ENCODE measurements at places on chromosomes 12 and 14. TPM values are rescaled to one million over a fixed set of nuclear protein-coding genes. Genes with fewer than 3 reads are reported as not detected.

- H3K27me3 ChIP-seq: no peaks in the 10 kb centered on the region
- no peak overlapping the region for H3K4me3 ChIP-seq
- H3K27ac ChIP-seq: no peak overlapping the region
- no peak for DNase-seq
Measured at GRCh38 chr12:38350342-38351174, 34.0 kb downstream of the ALG10B start.

- H3K4me3 ChIP-seq: no peak overlapping the region
- no peaks in the 10 kb centered on the region for H3K4me1 ChIP-seq
- H3K27me3 ChIP-seq: no peaks in the 10 kb centered on the region
- no peak overlapping the region for H3K27ac ChIP-seq
Measured at GRCh38 chr12:29612912-29613311, 115.4 kb upstream of the OVCH1 start.

DNA sequence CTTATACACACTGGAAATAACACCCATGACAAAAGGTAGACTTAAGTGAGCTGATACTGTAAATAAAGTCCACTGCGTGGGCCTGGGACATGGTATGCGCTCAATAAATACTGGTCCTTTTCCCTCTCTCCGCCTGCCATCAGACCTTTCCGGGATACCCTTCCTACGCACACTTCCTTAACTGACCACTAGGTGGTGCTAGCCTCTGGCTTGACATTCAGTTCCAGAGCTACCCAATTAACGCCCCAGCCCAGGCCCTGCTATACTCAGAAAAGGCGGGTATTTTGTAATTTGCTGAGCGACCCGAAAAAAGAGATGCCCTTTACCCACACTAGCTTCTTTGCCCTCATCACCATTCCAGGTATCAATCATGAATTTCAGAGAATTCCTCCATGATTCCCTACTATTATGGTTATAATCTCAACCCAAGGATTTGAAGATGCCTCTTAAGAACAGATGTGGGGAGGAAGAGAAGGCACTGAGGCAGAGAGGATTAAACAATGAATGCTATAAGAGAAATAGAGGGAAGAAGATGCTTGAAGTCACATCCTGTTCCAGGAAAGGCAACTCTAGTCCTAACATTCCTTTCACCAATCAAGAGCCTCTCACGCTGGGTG is 3.9 kb upstream of the LRP1 start:
- no peak overlapping the region for H3K4me3 ChIP-seq
- H3K4me1 ChIP-seq: peaks cover 15% of the 10 kb centered on the region
- H3K36me3 ChIP-seq: no peaks in the 10 kb centered on the region
- no peaks in the 10 kb centered on the region for H3K27me3 ChIP-seq

- no peaks in the 10 kb centered on the region for H3K4me1 ChIP-seq
- no peak overlapping the region for H3K4me3 ChIP-seq
- no peak overlapping the region for H3K27ac ChIP-seq
Measured at GRCh38 chr14:71452987-71453386, 479.2 kb upstream of the RGS6 start.

- no peaks in the 10 kb centered on the region for H3K36me3 ChIP-seq
- no peak for DNase-seq
- no peaks in the 10 kb centered on the region for H3K4me1 ChIP-seq
- no peak overlapping the region for H3K27ac ChIP-seq
- H3K4me3 ChIP-seq: no peak overlapping the region
Measured at GRCh38 chr12:27971121-27971489, 1.4 kb downstream of the PTHLH start.

DNA sequence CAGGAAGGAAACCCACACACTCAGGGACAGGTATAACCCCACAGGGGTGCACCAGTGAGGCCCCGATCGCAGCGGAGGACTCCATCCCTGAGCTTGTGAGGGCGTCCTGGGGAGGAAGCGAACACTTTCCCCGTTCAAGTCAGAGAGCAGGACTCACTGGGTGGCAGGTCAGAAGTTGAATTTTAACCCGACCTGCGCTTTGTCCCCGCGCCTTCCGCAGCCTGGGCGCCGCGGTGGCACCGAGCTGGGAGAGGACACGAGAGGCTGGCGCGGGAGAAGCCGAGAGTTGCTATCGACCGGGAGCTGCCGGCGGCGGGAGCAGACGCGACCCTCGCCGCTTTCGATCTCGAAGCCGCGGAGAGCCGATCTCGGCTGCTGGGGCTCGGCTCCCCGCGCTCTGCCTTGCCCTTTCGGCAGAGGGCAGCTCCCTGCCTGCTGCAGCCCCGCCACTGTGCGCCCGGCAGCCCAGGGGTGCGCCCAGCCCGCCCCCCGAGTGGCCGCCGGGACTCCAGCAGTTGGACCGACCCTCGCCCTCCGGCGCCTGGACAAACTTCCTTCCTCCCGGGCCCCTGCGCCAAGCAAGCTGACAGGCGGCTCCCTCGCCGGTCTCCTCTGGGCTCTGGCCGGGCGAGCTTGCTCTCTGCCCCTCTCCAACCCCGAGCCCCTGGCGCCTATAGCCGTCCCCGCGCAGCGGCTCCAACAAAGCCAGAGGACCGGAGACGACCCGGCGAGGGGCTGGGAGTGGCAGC is 918 bp downstream of the LIN7A start:
- H3K36me3 ChIP-seq: no peaks in the 10 kb centered on the region
- no peak overlapping the region for H3K27ac ChIP-seq
- no peaks in the 10 kb centered on the region for H3K27me3 ChIP-seq
- H3K4me3 ChIP-seq: no peak overlapping the region
- DNase-seq: no peak

The PTPRQ gene
- not detected for total RNA-seq

The KRT72 gene
- total RNA-seq: not detected

DNA sequence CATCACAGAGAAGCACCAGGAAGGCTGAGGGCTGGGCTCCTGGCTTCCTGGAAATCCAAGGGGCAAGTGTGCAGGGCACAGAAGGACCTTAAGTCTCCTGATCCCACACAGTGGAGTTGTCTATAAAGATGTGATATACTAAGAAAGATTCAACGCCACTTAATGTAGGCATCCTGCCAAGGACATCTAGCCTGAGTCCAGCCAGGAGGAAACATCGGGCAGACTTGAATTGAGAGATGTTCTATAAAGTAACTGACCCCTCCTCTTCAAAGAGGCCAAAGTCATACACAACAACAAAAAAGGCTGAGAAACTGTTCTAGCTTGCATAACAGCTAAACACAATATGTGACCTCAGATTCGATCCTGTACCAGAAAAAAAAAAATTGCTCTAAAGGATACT is 299.5 kb upstream of the NOS1 start:
- H3K4me1 ChIP-seq: no peaks in the 10 kb centered on the region
- no peak overlapping the region for H3K27ac ChIP-seq
- DNase-seq: no peak
- H3K4me3 ChIP-seq: no peak overlapping the region
- H3K27me3 ChIP-seq: no peaks in the 10 kb centered on the region

DNA sequence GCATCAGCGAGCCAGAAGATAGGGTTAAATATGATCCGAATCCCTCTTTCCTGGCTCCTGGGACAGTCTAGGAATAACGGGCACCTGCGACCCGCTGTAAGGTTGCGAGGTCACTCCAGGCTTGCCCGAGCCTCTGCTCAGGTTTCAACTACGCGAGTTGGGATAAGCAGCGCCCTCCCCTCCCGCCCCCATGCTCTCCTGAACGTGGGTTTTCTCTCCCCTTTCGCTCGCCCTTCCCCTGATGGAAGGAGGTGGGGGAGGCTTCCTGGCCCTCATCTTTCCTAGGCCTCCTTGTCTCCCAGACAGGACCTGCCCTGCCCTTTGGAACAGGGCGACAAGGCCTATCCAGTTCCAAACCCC is 753 bp upstream of the ATP5MC2 start:
- no peaks in the 10 kb centered on the region for H3K27me3 ChIP-seq
- no peak for DNase-seq
- peaks cover 18% of the 10 kb centered on the region for H3K36me3 ChIP-seq
- peak overlapping the region; percentile 67 for H3K4me3 ChIP-seq
- peak overlapping the region; percentile 58 for H3K27ac ChIP-seq

- H3K27ac ChIP-seq: no peak overlapping the region
- no peaks in the 10 kb centered on the region for H3K36me3 ChIP-seq
- no peaks in the 10 kb centered on the region for H3K4me1 ChIP-seq
- no peak for DNase-seq
Measured at GRCh38 chr14:82796086-82796485, 1262.4 kb upstream of the SEL1L start.

GRCh38 chr12:28306535-28306934 is 116.3 kb downstream of the CCDC91 start:
- H3K27me3 ChIP-seq: no peaks in the 10 kb centered on the region
- peaks cover 11% of the 10 kb centered on the region for H3K36me3 ChIP-seq
- no peak overlapping the region for H3K27ac ChIP-seq
- no peak overlapping the region for H3K4me3 ChIP-seq
- no peak for DNase-seq

DNA sequence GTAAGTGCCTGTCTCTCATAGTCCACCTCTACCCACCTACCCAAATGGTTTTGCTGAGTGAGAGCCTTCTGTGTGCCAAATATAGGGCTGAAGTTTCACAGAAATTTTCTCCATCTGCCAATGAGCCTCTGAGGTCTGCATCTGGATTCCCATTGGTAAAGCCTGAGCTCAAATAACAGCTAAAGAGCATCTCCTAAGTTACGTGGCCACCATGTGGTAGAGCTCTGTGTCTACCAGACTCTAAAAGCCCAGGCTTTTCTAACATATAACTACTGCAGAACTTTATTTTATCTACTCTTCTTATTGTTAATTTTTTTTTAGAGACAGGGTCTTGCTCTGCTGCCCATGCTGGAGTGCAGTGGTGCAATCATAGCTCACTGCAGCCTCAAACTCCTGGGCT is 16.0 kb downstream of the AMDHD1 start:
- no peak overlapping the region for H3K27ac ChIP-seq
- H3K4me3 ChIP-seq: no peak overlapping the region
- no peaks in the 10 kb centered on the region for H3K4me1 ChIP-seq
- no peaks in the 10 kb centered on the region for H3K27me3 ChIP-seq
- no peaks in the 10 kb centered on the region for H3K36me3 ChIP-seq

DNA sequence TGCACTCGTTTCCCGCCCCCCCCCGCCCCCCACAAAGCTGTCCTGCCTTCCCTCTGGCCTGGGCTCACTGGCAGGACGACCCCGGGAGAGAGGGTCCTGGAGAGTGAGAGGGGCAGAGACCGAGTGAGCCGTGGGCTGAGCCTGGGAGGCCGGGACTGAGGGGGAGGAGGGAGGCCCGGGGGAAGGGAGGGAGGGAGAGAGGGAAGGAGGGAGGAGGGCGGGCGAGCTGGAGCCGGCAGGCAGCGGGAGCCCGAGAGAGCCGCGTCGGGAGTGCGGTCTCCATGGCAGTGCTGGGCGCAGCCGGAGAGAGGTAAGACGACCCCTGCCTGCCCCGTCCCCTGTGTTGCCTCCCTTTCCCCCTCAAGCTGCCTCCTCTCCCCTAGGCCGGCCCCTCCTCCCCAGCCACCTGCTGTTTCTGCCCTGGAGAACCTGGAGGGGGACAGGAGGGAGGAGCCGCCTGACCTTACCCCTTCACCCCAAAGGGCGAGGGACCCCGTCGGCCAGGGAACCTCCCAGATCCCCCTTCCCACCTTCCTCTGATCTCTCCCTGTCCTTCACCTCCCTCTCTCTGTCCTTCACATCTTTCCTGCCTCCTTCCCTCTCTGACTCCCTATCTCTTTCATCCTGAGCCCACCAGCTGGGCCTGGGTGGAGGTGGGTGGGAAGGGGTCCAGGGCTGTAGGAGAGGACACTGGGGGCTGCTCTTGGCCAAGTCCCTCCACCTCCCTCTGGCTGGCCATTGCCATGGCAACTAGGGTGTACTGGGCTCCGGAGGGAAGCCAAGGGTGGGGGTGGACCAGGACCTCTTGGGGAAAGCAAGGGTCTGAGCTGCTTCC is at the start of gene GPR162:
Gene GPR162, plus strand, starts transcription at position 231 of the 835 bp plus-strand sequence. CDS start 2,078 bp downstream, outside the sequence.
- H3K27me3 ChIP-seq: no peaks in the 10 kb centered on the region
- H3K4me1 ChIP-seq: peaks cover 7% of the 10 kb centered on the region
- no peak within 1 kb of the TSS for H3K4me3 ChIP-seq
- H3K36me3 ChIP-seq: no peaks in the 10 kb centered on the region

The IGF1 gene
- total RNA-seq: not detected

DNA sequence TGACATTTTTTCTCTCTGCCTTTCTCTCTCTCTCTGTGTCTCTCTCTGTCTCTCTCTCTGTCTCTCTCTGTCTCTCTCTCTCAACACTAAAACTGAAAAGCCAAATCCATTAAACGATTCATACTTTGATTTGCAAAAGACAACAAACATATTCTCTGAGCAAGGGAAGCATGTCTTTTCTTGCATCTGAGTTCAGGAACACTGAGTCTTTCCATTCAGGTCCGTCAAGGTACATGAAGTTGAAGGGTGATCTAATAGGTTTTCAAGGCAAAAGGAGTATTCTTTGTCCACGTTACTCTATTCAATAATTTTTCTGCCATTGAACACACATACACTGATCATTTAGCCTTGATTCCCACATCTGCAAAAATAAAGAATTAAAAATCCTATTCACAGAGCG is 900.9 kb downstream of the BCL11B start:
- H3K27ac ChIP-seq: no peak overlapping the region
- H3K27me3 ChIP-seq: no peaks in the 10 kb centered on the region
- no peaks in the 10 kb centered on the region for H3K4me1 ChIP-seq
- no peaks in the 10 kb centered on the region for H3K36me3 ChIP-seq
- H3K4me3 ChIP-seq: no peak overlapping the region

DNA sequence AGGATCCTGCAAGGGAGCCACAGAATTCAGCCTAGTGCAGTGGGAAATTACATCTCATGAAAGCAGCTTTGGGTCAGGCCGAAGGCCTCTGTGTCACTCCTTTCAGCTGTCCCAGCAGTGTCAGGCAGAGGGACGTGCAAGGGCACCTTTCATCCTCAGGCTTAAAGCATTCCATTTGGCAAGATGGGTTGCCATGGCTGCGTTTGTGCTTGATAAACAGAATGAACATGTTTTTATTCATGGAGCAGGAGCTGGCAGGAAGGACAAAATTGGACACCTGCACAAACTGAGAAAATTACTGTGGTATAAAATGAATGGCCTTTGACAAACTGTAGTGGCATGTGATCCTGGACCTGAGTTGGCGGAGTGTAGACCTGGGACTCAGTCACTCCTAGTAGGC is 29.4 kb downstream of the ACAD10 start:
- DNase-seq: no peak
- H3K4me1 ChIP-seq: no peaks in the 10 kb centered on the region
- no peak overlapping the region for H3K4me3 ChIP-seq
- peaks cover 22% of the 10 kb centered on the region for H3K36me3 ChIP-seq

The RNASE7 gene
- not detected for total RNA-seq

GRCh38 chr14:42378274-42378673 is 771.6 kb downstream of the LRFN5 start:
- no peak overlapping the region for H3K27ac ChIP-seq
- H3K36me3 ChIP-seq: no peaks in the 10 kb centered on the region
- no peaks in the 10 kb centered on the region for H3K27me3 ChIP-seq

The SLCO1A2 gene
- not detected for total RNA-seq

The SOCS4 gene
- total RNA-seq: 50.3 TPM

- no peaks in the 10 kb centered on the region for H3K36me3 ChIP-seq
- H3K4me1 ChIP-seq: no peaks in the 10 kb centered on the region
Measured at GRCh38 chr14:68770553-68771286, 22.1 kb downstream of the ZFP36L1 start.

GRCh38 chr14:85599939-85600338 is 70.0 kb downstream of the FLRT2 start:
- H3K27me3 ChIP-seq: no peaks in the 10 kb centered on the region
- no peaks in the 10 kb centered on the region for H3K4me1 ChIP-seq
- H3K36me3 ChIP-seq: no peaks in the 10 kb centered on the region

The GTF2H3 gene
- total RNA-seq: 72.3 TPM

- no peak for DNase-seq
- peak overlapping the region; percentile 61 for H3K27ac ChIP-seq
- H3K36me3 ChIP-seq: peaks cover 10% of the 10 kb centered on the region
- no peaks in the 10 kb centered on the region for H3K27me3 ChIP-seq
- H3K4me1 ChIP-seq: peaks cover 25% of the 10 kb centered on the region
- peak overlapping the region; percentile 74 for H3K4me3 ChIP-seq
Measured at GRCh38 chr12:56118688-56119357, 757 bp downstream of the ZC3H10 start.

The FAR2 gene
- total RNA-seq: not detected

The SIX6 gene
- total RNA-seq: not detected

All from Karpas-422 (cell line).